ENCODE measurements at places on chromosomes 7 and 10.

DNA sequence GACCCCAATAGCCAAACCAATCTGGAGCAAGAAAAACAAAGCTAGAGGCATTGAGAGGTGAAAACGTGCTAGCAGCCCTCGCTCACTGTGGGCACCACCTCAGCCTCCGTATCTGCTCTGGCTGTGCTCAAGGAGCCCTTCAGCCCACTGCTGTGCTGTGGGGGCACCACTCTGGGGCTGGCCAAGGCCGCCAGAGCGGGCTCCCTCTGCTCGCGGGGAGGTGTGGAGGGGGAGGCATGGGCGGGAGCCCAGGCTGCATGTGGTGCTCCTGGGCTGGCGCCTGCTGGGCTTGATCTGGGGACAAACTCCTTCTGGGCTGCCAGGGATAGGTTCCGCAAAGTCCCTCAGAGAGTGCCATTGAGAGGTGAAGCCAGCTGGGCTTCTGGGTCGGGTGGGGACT, 1002.0 kb downstream of the GATA3 start:
- DNase-seq = no peak

DNA sequence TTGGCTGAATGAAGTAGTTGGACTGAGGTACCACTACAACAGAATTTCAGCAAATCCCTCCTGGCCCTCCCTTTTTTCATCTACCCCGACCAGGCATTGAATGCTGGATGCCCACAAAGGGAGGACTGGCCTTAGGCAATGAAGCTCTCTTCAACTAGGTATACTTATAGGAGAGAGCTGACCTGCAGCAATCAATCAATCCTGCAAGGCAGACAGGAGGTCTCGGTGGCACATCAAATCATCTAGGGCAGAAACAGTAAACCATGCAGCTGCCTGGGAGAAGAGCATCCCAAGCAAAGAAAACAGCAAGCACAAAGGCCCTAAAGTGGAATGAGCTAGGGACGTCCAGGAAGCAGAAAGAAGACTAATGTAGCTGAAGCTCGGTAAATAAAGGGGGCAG, 2.4 kb upstream of the ABRAXAS2 start:
- DNase-seq = no peak

DNA sequence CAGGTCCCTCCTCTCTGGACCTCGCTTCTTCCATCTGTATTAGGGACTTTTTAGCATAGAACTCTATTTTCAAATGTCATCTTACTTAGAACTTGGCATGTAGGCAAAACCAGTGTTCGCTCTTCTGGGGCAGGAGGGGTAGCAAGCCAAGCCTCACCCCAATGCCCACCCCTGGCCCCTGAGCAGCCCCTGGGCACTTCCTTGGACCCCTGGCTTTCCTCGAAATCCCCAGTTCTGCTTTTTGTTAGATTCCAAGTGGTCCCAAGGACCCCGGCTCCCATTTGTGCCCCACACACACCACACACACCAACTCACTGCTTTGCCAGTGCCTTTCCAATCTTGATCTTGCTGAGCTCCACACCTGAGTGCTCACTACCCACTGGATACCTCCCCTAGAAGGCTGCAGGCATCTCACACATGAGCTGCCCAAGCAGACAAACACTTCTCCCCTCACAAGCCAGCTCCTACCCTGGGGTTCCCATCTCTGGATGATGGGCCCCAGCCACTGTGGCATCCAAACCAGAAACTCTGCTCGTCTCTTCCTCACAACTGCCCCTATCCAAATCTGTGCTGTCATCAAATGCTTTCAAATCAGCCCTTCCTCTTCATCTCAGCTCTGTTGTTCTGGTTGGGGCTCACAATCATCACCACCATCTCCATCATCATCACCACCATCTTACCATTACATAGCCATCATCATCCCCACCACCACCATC, 167.9 kb upstream of the ZMIZ1 start:
- DNase-seq = no peak

DNA sequence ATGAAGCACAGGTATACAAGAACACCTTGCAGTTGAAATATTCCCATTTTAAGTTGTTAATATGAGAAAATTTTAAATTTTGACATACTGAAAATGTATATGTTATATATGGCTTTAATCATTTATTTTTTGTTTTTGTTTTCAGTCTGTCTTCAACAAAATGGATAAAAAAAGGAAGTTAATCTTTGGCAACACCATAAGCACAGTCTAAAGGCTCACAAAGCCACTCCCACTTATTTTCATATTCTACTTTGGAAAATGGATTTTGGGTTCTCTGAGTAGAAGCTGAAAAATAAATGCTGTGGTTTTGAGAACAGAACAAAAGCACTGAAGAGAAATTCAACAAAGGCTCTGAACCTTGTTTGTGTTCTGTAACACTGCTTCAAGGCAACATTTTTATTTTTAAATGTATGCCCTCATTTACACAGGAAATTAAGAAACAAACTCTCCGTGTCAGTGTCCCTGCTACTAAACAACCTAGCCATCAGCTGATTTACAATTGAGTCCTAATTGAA, 81.3 kb upstream of the LRRN3 start:
- DNase-seq = no peak

DNA sequence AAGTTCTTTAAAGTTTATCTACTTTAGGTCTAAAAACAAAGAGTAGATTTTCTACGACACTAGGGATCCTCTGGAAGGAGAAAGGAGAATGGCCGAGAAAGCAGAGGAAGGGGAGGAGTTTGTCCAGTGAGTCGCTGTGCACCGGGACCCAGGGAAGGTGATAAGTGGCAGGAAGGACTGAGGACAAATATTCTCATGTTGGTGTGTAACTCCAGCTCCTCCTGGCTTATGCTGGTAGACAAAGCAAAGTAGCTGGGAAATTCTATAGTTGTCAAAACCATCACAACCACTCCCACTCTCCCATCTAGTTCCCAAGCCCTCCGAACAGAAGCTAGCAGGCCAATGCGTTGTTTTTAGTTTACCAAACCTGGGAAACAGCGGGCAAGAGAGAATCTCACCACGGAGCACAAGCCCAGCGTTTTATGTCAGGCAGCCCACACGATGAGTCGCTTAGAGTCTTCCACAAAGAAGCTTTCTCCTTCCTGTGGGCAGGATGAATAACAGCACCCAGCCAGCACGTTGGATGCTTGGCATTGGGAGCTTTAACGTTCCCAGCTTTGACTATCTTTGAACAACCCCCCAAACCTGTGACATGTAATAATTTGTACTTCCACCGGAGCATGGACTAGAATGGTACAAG, 32.9 kb upstream of the JCAD start:
- DNase-seq = no peak

DNA sequence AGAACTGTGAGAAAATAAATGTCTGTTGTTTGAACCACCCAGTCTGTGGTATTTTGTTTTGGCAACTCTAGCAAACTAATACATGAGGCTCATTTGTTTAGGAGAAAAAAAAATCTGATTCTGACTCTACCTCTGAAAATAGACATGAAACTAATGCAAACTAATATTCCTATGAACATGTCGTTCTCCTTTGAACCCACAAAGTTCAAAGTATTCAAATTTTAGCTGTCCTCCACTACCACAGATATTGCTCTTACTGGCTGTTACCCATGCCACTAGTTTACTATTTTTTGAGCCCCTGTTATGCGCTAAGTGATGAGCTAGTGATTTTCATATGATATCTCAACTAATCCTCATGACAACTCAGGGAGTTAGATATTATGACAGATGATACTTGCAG, 58.8 kb upstream of the ZNF804B start:
- no peak for DNase-seq

DNA sequence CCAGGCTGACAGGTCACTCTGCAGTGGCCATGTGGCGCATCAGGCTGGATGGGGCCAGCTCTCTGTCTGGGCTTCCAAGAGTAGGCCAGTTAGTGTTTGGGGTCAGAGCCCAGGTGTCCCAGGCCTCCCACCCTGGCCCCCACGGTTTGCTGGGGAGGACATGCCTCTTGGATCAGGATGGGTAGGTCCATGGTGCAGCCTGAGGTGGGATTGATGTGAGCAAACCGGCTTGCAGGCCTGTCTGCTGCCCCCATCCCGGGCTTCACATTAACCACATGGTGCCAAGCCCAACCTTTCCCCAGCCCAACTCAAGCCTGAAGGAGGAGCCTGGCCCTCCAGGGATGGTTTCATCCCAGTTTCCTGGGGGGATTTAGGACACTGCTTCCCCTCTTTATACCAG, 39.2 kb downstream of the LDB3 start:
- DNase-seq = no peak

DNA sequence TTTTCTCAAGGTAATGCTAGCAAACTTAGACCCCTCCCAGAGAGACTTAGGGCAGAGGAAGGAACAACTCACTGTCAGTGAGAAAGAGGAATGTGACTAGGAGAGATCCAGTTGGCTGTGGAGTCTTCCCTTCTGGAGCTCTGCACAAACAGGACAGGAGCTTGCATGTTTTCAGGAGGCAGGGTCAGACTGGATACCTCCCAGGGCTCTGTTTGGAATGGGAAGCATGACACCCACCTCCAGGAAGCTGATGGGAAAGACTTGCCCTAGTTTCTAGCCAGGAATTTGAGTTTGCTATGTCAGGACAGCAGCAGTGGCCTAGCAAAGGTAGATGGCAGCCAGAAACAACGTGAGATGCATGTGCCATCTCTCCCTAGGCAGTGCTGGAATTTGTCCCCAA, 40.6 kb downstream of the GHRHR start:
- no peak for DNase-seq

- DNase-seq = no peak
Measured at GRCh38 chr10:71048971-71049615, 160.7 kb upstream of the PCBD1 start.

DNA sequence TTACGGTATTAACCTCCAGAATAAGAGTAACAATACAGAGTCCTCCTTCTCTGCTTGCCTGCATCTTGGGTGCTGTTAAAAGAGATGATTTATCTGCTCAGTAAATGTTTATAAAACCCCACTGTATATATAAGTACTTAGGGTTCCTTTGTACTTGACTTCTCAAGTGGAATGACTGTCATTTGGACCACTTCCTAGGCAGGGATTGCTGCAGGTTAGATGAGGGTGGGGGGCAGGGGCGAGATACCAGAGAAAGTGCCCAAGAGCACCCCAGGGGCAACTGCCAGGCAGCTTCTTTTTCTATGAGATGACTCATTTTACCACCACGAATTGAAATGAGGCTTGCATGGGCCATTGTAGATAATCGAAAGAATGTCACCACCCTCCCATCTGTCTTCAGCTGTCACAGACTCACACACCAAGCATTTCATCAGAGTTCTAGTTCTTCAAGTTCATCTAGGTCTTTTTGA, 421.9 kb upstream of the GALNT17 start:
- no peak for DNase-seq

GRCh38 chr10:43794181-43794815, 145.6 kb upstream of the ZNF32 start:
- no peak for DNase-seq

GRCh38 chr7:142811154-142811737, 40.5 kb downstream of the PRSS2 start:
- no peak for DNase-seq

DNA sequence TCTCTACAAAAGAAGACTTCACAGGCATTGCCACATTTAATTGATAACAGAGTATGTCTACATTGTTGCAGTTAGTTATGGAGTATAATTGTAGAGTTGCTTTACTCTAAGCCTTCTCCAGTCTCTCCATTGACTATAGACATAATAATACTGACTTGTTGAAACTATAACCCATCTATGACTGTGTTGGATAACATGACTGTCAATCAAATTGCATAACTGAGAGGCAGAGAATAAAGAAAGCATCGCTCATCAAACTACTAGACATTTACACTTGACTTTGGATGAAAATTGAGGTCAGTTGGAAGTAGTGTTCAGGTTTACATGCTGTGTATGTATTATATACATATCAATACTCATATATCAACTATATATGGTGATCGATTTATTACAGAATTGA, 3.4 kb upstream of the ATXN7L1 start:
- no peak for DNase-seq

GRCh38 chr7:82750007-82750406, 306.4 kb upstream of the CACNA2D1 start:
- no peak for DNase-seq

GRCh38 chr7:159097661-159098423, 46.8 kb downstream of the VIPR2 start:
- DNase-seq = no peak

DNA sequence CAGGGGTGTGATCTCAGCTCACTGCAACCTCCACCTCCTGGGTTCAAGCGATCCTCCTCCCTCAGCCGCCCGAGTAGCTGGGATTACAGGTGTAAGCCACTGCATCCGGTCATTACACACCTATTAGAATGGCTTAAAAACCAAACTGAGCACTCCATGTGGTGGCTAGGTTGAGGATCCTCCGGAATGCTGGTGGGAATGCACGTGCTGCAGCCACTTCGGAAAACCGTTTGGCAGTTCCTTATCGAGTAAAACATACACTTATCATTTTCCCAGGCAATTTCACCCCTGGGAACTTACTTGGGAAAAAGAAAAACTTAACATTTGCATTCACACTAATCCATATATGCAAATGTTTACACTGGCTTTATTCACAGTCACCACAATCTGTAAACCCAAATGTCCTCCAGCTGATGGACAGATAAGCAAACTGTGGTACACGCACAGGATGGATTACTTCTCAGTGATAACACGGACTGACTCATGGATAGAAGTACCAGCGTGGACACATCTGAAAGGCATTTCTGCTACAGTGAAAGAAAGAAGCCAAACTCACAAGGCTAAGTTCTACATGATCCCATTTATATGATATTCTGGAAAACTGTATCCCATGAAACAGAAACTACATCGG, 20.4 kb downstream of the RFC2 start:
- no peak for DNase-seq

All from activated CD8-positive, alpha-beta memory T cell treated with anti-CD3 and anti-CD28 coated beads for 1 hour (primary cell).